AG04450 (cell line): ENCODE measurements at places on chromosomes 3 and 15. TPM values are rescaled to one million over a fixed set of nuclear protein-coding genes. Genes with fewer than 3 reads are reported as not detected.

DNA sequence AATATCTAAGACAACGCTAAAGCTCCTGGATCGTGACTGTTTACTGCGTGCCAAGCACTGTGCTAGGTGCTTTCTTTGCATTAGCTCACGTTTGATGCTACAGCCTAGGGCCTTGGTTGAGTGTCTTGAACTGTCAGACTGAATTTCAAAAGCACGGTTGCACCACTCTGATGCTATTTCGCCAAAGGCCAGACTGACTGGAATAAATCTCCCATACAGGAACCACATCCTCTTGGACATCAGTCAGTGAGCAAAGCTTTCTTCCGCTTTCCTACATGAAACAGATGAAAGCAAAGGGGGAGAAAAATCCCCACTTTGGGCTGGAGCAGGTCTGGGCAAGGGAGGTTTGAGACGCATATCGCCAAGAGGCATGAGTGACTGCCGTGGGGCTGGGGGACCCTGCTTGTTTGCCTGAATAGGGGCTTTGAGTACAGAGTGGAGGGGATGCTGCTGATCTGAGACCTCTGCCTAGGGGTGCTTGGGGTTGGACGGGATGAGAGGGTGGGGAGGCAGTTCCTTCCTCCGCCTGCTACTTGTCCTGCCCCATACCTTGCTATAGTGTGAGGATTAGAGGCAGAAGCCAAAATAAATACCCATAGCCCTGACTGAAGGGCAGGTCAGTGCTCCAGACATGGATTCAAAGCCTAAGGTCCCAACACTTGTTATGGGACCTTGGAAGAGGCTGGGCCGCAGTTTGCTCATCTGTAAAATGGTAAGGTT is 5.3 kb downstream of the FGD5 start:
- no peak for DNase-seq

GRCh38 chr3:14562121-14562890 is 22.2 kb upstream of the GRIP2 start:
- DNase-seq: no peak

- DNase-seq: no peak
Measured at GRCh38 chr15:88242586-88243555, 13.7 kb downstream of the NTRK3 start.

GRCh38 chr3:190504354-190505125 is 9.3 kb upstream of the IL1RAP start:
- no peak for DNase-seq

GRCh38 chr15:88243895-88244787 is 12.4 kb downstream of the NTRK3 start:
- no peak for DNase-seq

DNA sequence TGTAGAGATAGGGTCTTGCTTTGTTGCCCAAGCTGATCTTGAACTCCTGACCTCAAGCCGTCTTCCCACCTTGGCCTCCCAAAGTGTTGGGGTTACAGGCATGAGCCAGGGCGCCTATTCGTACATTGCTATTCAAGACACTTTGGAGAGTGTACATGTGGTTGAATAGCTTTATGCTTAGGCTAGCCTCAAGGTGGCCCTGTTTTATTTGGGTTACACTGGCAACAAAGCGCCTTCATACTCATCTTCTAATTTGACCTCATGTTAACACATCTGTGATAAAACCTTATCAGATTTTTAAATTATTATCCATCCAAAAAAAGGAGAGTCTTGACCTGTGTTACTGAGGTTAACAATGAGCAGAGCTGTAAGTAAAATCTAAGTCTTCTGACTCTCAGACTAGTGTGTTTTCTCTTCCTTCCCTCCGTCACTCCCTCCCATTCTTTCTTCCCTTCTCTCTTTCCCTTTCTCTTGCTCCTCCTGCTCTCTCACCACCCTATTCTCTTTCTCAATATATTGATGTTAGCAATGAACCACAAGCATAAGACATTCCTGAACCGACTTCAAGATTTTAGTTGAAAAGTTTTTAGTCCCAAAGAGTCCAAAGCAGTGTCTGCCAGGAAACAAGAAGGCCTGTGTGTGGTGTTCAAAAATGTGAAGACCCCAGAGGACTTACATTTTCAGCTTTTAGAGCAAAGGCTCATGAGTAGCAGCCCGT is 603.7 kb upstream of the CFAP20DC start:
- no peak for DNase-seq

DNA sequence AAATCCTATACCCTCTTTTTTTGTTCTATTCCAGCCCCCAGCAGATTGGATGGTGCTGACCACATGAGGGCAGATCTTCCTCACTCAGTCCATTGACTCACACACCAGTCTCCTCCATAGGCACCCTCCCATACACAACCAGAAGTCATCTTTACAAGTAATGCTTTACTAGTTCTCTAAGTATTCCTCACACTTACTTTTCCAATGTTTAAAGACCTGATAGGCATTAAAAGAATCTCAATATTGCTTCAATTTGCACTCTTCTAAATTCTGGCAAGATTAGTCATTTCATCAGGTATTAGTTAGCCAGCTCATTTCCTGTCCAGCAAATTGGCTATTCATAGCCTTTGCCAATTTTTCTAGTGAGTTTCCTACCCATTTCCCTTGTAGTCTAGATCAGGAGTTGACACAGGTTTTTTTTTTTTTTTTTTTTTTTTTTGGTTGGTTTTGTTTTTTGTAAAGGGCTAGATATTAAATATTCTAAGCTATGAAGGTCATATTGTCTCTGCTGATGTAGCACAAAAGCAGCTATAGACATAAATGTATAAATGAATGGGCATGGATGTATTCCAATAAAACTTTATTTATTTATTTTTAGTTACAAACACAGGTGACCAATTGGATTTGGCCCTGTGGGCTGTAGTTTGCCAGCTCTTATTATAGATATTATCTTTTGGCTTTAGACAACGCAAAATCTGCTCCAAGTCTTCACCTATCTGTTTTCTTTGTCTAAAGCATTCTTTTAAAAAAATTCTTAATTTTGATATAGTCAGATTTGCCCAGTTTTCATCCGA is 76.1 kb downstream of the ABHD5 start:
- DNase-seq: no peak

DNA sequence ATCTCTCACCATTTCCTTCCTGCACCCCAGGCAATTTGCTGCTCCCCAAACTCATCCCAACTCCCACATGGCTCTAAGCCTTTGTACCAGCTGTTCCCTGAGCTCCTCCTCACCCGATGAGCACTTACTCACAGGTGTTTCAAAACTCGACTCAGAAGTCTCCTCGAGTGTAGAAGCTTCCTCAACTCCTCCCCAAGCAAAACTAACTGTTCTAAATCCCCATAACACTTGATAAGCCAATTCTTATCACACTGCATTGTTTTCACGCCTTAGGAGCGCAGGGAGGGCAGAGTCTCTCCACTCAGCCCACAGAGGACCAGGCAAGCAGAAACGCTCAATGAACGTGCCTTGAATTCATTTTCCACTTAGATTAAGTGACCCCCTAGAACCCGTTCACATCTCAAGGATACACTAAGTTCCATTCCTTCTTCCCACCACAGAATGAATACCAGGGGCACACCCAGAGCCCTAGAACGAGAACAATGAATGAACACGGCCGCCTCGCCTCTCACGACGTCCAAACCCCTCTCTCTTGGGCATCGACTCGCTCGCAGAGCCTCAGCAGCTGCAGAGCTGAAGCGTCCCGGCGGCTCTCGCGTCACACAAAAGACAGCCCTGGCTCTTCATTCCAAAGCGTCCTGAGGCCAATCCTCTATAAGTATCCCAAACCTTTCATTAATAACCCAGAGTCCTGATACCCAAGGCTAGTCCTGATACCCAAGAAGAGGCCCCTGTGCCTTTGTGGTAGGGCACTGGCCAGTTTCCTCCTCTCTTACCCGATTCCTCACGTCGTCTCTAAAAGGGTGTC is 1.1 kb downstream of the RAF1 start:
- no peak for DNase-seq

GRCh38 chr3:60010781-60011180 is 961.0 kb upstream of the CFAP20DC start:
- no peak for DNase-seq

DNA sequence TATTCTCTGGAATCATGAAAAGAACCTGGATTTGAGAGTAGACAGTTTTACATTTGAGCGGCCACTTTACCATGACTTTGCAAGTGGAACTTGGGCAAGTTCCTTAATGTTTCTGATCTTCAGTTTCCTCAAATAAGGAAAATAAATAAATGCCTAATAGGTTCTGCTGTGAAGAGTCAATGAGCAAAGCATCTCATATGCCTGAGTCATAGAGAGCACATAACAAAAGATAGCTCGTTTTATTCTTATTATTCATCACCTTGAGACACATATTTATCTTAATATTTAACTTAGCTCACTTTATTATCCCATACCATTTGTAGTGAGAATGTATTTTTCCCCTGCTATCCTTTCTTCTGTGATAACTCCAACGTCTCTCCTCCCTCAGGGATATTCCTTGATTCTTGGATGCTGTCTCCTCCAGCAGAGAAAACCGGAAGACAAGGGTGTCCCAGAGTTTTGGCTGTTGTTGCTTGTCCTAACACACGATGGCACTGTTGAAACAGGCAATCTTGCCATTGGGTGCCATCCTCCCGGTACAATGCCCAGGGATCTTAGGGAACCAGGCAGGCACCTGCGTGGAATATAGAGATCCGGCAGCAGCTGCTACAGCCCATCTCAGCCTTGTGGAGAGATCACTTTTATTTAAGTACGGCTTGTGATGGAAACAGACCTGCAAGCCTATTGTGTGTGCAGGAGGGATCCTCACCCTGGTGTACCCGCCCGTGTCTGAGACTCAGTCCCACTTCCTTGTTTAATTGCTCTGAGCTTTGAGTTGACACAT is 33.3 kb upstream of the VPS33B start:
- peak; percentile 11 for DNase-seq

LXN gene
- polyA plus RNA-seq: 281 and 347 TPM in 2 replicates

ARPP21 gene
- not detected in 2 replicates for polyA plus RNA-seq

DPPA4 gene
- polyA plus RNA-seq: not detected in 2 replicates
